ENCODE measurements at places on chromosomes 7 and 10.

DNA sequence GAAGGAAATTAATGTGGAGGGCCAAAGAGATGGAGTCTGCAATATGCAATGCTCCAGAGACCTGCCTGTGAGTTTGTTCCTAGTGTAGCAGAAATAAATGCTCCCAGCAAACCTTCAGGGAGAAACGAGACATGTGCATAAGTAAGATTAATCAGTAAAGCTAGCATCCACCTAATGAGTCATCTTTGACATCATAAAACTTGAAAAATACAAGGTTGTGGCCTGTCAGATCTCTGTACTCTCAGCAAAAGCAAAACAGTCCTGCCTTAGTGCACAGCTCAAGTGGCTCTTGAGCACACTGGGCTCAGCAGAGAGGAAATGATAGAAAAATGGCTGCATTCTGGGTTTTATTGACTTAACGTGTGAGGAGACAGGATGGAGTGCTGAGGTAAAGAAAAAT, 32.5 kb upstream of the ERCC6 start:
- DNase-seq = no peak

DNA sequence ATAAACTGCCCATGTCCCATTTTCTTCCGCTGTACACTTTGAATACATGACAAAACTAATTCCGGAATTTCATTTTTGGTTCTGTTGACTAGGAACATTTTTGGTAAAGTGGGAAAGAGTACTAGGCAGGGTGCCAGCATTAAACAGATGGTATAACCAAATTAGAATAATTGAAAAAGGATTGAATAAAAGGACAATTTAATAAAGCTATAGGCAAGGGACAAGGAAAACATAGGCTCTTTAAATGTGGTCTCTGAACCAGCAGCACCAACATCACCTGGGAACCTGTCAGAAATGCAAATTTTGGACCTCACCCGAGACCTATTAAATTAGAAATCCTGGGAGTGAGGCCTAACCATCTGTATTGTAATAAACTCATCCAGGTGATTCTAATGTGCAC, 376.9 kb downstream of the LRRTM3 start:
- DNase-seq = no peak

DNA sequence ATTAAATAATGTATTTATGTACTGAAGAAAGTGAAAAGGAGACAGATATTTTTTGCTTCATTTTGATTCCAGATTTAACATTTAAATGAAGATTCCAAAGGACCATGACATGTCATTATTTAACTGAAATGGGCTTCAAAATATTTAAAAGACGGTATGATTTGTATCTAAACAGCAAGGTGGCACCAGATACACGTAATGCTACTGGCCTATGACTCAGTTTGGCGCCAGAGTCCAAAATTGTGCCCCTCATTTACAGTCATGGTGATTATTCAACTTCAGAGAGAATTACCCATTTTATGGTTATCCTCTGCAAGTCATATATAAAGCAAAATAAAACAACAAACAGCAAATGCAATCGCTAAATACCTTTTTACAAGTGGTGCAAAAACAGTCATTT, 94.5 kb downstream of the ETV1 start:
- DNase-seq = no peak

GRCh38 chr7:47734287-47734948, 152.5 kb upstream of the TNS3 start:
- DNase-seq = no peak

GRCh38 chr10:78641693-78642092, 427.1 kb upstream of the ZMIZ1 start:
- no peak for DNase-seq

DNA sequence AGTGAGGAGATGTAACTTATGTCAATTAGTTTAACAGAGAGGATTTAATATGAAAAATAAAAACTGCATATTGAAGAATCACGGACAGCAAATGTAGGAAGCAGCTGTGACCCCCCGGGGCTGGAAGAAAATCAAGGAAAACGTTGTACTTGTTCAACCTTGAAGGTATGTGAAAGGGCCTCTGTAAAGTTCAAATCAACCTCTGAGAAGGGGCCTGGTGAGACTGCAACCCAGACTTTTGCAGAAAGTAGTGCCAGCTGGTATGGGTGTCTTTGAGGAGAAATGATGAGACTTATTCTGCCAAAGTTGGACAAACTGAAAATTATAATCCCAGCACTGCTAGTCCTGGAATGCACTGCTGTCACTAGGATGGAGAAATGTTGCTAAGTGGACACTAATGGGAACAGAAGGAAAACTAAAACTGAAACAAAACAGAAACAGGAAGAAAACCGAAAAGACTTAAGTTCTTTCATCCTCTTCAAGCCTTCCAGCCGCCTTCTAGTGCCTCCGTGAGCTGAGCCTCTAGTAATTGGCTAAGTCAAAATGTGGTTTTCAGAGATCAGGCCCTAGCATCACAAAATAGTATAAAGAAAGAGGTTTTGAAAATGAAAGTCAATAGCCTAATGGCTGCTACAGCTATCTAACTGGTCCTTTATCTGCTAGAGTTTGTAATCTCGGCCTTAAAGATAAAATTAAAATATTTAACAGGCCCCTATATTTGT, 253.7 kb upstream of the SORCS1 start:
- DNase-seq = no peak

DNA sequence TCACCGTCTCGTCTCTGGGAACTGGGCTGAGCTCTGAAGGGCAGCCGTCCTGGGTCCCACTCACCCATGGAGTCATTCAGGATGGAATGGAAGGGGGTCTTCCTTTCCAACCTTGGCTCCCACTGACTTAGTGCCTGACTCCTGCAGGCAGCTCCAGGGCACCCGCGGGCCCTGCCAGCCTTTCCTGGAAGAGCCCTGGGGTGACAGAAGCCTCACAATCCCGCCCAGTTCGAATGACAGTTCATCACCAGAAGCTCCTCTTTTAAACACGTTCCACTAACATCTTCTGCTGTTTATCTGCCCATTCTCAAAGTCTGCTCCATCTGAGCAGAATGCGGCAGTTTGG, 110.6 kb downstream of the TNS3 start:
- no peak for DNase-seq

DNA sequence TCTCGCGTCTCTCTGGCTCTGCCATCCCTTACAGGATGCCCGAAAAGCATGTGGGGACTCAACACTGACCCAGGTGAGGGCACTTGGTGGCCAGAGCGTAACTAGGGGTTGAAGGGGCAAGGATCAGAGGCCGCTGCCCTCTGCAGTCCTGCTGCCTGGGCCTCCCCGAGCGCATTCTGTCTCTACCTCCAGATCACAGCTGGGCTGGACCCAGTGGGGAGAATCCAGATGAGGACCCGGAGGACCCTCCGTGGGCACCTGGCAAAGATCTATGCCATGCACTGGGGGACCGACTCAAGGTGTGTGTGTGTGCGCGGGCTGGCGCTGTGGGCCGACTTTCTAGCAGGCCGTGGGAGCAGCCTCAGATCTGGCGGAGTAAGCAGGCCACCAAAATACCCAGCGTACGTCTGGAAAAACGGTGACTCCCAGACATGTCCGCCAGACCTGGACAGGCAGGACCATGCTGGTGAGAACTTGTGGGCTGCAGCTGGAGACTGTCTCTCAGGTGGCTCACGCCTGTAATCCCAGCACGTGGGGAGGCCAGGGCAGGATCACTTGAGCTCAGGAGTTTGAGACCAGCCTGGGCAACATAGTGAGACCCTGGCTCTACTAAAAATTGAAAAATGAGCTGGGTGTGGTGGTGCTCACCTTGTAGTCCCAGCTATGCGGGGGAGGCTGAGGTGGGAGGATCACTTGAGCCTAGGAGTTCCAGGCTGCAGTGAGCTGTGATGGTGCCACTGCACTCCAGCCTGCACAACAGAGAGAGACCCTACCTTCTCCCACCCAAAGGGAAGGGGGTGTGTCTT, 3.2 kb downstream of the GNB2 start:
- no peak for DNase-seq

DNA sequence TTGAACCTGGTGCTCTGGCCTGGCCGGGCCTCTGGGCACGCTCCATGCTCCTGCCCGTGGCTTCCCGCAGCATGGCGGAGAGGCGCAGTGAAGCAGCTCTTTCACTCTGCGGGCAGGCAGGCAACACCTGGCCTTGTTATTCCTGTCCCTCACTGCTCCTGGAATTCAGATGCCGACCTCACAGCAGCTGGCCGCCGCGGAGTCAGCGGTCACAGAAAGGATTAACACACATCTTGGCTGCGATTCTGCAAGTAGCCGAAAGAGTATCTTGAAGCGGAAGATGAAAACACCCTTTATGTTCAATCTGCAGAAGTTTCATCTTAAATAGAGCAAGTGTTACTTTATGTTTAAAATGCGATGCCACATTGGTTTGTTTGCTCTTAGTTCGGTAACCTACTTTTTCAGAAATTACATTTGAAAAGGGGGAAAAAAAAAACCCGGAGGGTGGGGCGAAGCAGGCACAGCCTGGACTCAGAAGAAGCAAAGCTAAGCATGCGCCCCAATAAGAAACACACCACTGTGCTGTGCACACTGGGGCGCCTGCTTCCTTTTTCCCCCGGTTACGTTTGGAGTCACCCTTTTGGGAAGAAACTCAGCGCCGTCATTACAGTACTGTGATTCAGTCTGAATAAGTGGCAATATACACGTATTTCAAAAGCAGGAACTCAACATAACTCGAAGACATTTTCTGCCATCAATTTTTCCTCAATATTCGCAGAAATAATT, 42.3 kb downstream of the BRI3 start:
- DNase-seq = no peak

- no peak for DNase-seq
Observed at GRCh38 chr7:154795014-154795413, 207.9 kb downstream of the PAXIP1 start.

DNA sequence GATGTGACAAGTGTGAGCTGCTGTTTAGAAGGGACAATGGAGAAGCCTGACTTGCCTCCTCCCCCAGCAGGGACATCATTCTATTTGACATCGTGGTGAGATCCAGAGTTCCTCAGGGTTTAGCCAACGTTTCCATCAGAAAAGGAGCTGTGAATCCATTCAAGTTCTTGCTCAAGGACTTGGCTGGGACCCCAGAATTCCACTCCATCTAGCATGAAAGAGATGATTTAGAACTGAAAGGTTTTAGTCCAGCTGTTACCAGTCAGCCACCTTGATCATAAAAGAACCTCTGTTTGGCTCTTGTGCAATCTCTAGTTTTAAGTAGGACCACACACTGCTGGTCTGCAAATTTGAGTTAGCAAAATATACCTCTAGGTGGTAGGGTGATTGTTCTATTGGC, 337.6 kb downstream of the FRMD4A start:
- no peak for DNase-seq

DNA sequence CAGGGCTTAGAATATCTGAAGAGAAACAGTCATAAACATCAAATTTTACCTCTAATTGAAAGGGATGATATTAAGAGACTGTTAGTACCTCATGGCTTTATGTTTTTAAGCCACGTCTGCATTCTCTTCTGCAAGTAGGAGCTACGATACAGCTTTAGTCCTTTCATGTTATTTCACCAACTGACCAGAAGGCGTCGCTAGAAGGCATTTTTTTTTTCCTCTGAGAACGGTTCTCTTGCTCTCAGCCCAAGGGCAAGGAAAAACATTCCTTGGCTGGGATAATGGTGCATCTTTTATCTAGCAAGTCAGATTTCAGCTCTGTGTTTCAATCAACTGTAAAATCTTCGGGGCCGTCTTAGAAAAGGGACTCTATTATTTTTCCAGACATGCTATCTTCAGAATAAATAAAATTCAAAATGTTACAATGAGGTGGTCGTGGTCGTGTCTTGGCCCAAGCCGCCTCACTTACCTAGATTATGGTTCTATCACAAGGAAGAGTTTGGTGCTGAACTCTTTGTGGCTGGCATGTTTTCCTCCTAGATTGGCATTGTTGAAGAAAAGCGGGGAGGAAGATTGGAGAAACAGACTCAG, 41.6 kb upstream of the LYZL2 start:
- no peak for DNase-seq

DNA sequence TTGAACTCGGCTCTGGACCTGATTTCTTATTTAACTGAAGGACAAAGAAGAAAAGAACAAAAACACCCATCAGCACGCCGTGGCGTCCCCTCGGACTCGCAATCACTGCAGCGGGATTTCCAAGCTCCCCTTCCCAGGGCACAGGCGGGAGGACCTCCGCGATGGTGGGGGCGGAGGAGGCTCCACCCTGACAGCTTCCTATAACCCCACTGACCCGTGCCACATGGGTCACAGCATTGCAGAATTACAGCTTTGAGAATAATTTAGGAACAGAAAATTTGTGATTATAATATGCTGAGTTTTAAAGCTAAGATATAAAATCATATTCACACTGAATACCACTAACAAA, 129.7 kb upstream of the SEC61G start:
- DNase-seq = no peak

DNA sequence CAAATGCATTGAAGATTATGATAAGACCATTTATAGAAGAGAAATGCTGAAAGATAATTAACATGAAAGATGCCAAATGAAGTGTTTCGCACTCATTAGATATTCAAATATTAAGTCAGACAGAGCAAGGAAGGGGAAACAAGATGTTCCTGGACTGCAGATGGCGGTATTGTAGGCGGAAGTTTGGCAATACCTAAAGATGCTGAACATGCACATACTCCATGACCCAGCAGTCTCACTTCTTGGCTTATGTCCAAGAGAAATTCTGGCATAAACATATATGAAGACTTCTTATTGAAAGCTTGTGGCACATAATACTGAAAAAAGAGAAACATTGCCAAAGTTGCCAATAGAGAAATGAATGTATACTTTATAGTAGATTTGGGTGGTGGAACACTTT, 325.4 kb upstream of the SEMA3C start:
- DNase-seq = no peak

DNA sequence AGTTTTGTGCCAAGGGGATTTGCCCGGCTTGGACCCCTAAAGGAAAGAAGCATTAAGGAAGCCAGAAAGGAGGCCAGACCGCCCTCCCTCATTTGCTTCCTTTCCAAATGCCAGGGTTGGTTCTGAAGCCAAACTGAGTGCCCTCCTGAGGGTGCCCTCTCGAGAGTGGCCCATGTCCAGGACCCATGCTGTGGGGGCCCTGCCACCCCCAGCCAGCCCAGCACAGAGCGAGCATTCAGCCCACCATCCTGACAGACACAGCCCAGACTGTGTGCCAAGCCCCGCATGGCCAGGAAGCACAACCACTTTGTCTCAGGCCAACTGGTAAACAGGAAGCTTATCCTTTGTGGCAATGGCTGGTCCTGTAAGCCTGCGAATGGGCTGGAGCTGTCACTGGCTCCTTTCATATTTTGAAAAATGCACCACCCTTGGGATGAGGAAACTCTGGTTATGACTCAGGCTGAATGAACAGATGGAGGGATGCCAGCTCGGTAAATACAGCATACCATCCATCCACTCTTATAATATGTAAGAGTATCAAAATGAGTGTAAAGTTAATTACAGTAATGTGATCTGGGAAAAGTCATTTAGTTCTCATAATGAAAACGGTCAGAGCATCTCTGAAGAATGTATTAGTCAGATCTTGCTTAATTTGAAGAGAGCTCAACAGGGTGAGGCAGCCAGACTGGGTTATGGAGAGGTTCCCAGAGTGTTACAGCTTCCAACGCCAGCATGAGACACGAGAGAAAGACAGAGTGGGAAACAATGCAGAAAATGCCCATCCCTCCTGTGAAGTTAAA, 65.0 kb downstream of the STK17A start:
- peak; percentile 64 for DNase-seq

- DNase-seq = peak; percentile 44
Observed at GRCh38 chr7:14761510-14762296, 140.8 kb downstream of the DGKB start.

Measured in posterior cingulate gyrus (tissue), 11 donors.